T-cell (primary cell): ENCODE measurements at places on chromosomes 4 and X.

DNA sequence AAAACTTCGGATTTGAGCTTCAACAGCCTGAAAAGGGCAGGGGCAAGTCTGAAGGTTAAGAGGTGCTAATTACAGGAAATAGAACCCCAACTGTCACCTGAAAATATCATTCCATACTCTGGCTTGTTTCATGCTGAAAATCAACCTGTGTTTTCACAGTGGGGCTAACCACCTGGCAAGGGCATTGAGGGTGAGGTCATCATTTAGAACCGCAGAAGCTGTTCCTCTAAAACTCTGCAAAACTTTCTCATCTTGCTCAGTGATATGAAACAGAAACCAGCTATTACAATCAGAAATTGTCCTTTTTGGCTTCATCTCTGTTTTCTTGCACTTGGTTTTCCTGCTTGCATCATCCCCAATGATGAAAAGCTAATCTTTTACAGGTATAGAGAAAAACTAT lies 247.6 kb downstream of the DCLK2 start:
- no peak for DNase-seq

GRCh38 chr4:46385946-46386345 lies 4.0 kb downstream of the GABRA2 start:
- DNase-seq, result no peak

- DNase-seq, result no peak
These were observed 20.1 kb upstream of the MAP7D3 start for GRCh38 chrX:136271300-136271699.

DNA sequence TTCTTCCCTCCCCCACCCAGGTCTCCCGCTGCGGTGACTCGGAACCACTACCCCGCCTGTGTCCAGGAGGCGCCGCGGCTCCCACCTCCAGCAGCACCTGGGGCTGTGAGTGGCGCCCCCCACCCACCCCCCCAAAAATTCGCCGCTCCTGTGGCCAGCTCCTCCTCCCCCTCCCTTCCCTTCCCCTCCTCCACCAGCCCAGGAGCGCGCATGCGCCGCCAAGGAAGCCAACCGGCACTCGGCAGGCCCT lies 278 bp downstream of the CLOCK start:
- DNase-seq, result no peak

DNA sequence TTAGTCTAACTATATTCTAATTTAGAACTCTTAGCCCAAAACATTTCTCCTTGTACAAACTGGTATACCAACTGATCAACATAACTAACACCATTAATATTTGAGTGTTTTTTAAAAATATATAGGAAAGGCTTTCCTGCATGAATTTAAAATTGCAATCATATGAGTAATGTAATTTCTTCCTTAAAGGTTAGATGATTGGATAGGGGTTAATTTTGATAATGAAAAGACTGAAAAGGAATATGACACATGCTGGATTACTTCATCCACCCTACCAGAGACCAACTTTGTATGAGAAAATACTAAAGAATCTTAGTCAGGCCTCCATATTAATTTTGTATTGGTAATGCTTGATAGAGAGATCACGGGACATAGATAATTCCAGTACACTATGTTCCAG lies 25.1 kb upstream of the PLS3 start:
- DNase-seq, result no peak

GRCh38 chr4:141311246-141312204 lies 90.8 kb downstream of the ZNF330 start:
- no peak for DNase-seq

GRCh38 chrX:22121161-22121560 lies 89.0 kb downstream of the PHEX start:
- no peak for DNase-seq

DNA sequence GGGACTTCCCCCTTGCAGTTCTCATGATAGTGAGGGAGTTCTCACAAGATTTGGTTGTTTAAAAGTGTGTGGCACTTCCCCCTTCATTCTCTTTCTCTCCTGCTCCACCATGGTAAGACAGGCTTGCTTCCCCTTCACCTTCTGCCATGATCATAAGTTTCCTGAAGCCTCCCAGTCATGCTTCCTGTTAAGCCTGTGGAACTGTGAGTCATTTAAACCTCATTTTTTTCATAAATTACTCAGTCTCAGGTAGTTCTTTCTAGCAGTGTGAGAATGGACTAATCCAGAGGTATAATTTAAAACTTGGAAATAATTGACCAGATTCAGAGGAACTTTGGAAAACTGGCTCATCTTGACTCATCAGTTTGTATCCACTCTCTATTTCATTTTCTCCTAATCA lies 129.0 kb downstream of the TMEM47 start:
- DNase-seq, result no peak

GRCh38 chrX:105375816-105376215 lies 155.3 kb upstream of the TEX13A start:
- no peak for DNase-seq

- DNase-seq, result no peak
These were observed 132.2 kb downstream of the IDS start for GRCh38 chrX:149372866-149373265.

- DNase-seq, result no peak
These were observed 91.9 kb upstream of the MAPK10 start for GRCh38 chr4:86451560-86452330.

GRCh38 chr4:16807355-16807754 lies 91.1 kb downstream of the LDB2 start:
- DNase-seq, result no peak

GRCh38 chr4:48047896-48048295 lies 31.3 kb downstream of the NIPAL1 start:
- DNase-seq, result no peak

GRCh38 chr4:69684804-69685203 lies 31.8 kb upstream of the UGT2A1 start:
- DNase-seq, result no peak

- no peak for DNase-seq
These were observed 17.8 kb upstream of the SEPTIN11 start for GRCh38 chr4:76931576-76932276.

- DNase-seq, result no peak
These were observed 155.4 kb upstream of the FAM9B start for GRCh38 chrX:9189286-9189685.

GRCh38 chr4:124481123-124481522 lies 231.4 kb downstream of the ANKRD50 start:
- no peak for DNase-seq

- no peak for DNase-seq
These were observed 120.7 kb upstream of the TSPAN5 start for GRCh38 chr4:98779088-98779487.

DNA sequence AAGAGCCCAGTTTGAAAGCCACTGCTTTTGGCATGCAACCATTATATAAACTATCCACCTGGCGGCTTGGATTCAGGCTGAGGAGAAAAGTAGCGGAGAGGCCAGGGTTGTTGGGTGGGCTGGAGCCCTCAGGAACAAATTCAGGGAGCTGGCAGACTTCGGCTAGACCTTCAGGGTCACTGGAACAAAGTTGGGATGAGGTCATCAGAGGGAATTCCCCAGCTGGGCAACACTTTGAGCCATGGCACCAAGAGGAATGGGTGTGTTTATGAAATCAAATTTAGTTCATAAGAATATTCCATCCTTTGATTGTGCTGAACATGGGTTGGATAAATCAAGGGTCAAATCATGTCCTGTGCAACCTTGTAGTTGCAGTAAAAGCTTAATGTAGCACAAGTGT lies 22.0 kb downstream of the MTMR1 start:
- no peak for DNase-seq
